Amygdala (tissue), 56 donors: ENCODE measurements at places on chromosomes 11 and 22.

- no peak for DNase-seq
Measured at GRCh38 chr22:45769569-45770210, 98.1 kb downstream of the ATXN10 start.

GRCh38 chr11:120136356-120136755 lies 1.6 kb downstream of the TRIM29 start:
- no peak for DNase-seq

GRCh38 chr11:34642873-34643272 lies 22.0 kb downstream of the EHF start:
- no peak for DNase-seq

- DNase-seq: no peak
Measured at GRCh38 chr11:33284818-33285217, 27.6 kb downstream of the HIPK3 start.

DNA sequence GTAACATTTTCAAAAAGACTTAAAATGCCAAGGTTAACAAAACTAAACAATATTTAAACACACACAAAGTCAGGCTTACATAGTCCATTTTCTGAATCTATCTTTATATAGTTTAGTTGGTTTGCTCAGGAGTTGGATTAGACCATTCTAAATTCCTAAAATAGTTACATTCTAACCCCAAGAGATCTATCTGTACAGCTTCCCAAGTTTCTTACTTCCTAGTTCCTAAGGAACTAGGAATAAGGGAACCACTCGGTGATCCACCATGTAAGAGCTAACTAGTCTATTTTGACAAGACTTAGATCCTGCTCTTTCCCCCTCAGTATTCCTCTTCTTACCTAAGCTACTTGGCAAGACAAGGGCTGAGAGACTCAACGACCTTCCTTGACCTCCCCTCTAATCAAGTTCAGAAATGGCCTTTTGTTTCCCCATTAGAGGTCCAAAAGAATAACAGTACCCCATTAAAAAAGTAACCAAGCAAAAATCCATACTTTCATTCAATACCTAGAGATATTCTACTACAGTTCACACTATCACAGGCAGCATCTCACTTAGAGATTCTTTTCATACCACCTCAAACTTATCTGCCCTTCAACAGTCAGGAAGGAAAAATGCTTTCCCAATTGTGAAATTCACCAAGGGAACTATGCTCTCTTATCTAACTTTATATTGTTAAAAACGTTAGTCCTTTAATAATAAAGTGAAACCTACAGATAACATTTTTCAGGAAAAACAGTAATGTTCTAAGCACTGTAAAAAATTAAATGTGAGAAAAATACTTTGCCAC lies 253.1 kb downstream of the TTC28 start:
- DNase-seq: no peak

DNA sequence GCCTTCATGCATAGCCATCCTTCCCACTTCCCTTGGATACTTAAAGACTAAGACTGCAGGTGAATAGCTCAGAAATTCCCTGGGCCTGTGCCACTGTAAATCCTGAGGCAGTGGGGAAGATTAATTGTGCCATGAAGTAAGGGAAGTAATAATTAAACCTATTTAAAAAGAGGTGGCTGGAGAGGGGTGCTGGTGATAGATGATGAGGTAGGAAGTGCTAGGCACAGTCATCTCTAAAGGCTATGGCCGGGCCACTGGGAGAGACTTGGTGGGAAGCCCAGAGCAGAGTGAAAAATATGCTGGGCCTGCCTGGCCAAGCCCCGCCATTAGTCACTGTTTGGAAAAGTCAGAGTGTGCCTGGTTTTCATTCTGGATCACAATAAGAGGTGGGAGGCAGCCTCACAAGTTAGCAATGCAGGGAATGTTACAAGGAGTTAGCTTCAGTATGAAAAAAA lies 197.2 kb upstream of the PITPNB start:
- DNase-seq: no peak

GRCh38 chr11:1022908-1023810 lies 13.4 kb downstream of the MUC6 start:
- DNase-seq: no peak

DNA sequence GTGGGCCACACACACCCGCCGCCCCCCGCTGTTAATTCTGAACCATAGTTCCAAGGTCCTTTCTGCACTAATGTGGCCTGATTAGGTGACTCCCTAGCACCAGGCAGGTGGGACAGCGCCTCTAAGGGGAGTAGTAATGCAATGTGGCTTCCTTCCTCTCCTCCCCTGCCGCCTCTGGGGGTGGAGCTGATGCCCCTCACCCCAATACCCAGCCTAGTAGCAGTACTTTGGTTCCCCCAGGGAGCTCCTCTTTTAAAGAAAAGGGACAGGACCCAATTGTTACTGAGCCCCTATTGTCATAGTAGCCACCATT lies 14.4 kb downstream of the RTN4RL2 start:
- DNase-seq: no peak

DNA sequence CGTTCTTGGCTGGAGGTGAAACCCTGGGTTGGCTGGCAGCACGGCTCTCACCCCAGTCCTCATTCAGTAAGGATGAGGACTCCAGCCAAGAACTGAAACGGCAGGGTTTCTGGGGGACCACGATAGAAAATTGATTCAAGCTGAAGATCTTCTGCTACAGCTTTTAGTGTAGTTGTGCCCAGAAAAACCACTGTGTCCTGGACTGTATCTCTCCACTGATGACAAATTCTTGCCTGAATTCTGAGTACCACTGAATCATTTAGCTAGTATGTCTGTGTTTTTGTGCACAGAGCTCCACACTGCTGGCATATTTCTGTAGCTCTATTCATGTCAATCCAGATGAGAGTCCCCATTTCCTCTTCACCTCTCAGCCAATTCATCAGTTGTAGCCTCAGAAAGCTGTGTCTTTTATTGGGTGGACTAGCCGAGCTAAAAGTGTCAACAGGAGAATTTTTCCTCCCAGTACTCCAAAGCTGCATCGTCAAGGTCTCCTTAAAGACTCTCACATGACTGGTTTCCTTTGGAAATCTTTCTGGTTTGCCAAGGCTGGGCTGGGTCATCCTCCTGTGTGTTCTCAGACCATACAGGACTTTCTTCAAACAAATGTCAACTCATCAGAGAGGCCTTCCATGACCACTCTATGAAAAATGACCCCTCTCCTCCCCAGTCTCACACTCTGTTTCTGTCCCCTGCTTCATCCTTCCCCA lies 144.6 kb downstream of the LDLRAD3 start:
- no peak for DNase-seq
